Esophagus squamous epithelium (tissue), 5 donors: ENCODE measurements at places on chromosomes 16 and 17.

DNA sequence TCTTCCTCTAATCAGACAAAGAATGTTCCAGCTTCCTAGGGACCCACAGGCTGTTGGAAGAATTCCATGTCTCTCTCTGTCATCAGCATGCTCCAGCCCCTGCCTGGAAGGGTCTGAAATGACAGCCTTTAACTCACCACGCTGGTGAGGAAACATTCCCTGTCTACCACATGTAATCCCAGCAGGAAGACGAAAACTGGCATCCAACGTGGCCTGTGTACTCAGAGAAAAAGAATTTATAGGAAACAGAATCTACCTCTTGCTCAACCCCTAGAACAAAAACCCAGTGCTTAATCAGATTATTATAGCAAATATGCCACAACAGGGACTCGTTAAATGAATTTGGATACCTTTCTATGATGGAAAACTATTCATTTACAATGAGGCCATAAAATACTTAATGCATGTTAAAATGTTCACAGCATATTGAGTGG is 147.3 kb upstream of the FOXF1 start:
- no peak for DNase-seq

DNA sequence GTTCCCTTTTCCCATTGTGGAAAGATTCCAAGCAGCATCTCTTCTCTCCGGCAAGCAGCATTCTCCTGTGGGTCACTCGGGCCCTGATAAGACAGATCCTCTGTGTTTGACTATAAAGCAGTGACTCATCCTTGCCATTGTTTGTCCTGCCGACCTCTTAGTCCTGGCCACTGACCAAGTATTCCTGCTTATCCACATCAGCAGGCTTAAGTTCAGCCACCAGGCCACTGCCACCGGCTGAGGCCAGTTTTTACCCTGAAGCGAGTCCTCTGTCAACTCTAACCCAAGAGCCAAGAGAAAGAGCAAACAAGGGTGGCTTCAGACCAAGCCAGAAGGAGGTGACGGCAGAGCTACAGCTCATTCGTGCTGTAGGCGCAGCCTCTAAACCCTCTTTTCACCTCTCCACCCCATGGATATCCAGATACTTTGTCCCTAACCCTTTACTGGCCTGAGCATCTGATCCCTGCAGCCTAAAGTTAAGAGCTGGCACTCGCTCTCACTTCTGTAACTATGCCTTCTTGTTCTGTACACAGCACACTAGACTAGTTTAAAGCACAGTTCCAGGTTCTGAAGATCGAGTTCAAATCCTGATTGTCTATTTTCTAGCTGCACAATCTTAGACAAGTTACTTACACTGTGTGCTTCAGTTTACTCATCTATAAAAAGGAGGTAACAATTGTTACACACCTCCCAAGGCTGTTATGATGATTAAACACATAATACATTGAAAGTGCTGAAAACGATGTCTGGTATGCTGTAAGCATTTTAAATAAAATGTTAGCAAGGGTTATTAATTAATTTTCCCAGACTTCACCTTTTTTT is 31.0 kb downstream of the SOX9 start:
- no peak for DNase-seq

- no peak for DNase-seq
Measured at GRCh38 chr17:19363460-19364035, 1.0 kb upstream of the B9D1 start.

DNA sequence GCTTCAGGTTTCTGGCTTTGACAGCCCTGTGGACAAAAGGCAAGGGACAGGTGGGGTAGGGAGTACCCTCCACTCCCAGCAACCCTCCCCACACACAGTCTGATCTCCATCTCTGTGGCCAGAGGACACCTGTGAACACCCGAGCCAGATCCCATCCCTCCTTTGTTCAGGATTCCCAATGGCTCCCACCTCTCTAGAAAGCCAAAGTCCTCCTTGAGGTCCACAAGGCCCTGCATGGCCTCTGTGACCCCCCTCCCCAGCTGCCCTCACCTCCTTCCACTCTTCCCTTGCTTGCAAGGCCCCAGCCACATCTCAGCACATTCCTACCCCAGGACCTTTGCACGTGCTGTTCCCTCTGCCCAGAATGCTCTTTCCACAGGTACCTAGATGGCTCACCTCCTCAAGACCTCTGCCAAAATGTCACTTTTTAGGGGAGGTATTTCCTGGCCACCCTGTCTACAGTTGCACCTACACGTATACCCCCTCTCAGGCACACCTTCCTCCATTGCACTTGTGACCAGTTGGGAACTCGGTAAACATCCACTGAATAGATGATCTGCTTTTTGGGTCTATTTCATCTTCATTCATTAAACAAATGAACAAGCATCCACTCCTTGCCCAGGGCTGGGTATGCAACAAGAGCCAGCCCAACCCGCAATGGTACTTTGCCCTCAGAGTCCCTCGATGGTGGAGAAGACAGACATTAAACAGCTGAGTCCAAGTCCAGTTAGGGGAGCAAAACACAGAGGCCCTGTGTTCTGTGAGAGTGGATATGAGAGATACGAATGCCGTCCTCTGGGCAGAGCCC is 107.0 kb downstream of the CRLF3 start:
- no peak for DNase-seq

DNA sequence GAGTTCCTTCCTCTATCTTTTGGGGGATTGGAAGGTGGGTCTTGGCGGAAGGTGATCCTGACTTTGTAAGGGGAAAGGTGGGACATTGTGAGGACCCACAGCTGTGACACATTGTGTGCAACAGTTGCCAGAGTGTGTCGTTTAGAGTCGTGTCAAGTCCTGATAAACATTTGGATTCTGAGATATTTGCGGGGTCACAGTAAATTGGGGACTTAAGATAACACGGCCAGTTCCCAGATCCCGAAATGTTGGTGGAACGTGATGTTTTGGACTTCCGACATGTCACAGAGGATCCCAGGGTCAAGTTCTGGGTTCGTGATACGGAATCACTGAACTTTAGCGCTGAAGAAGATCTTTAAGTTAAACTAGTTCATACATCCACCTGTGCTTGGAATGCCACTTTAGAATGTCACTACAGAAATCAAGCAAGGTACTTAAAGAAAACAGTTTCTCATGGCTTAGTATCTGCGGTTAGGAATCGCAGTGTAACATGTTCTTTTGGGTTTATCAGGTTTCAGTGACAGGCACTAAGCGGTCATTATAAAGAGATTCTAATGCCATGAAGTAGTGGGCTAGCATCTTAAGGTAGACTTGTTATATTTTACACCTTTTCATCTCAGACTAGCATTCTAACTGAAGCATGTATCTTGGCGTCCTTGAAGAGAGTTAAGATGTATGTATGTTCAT is 815 bp downstream of the ATAD5 start:
- no peak for DNase-seq

DNA sequence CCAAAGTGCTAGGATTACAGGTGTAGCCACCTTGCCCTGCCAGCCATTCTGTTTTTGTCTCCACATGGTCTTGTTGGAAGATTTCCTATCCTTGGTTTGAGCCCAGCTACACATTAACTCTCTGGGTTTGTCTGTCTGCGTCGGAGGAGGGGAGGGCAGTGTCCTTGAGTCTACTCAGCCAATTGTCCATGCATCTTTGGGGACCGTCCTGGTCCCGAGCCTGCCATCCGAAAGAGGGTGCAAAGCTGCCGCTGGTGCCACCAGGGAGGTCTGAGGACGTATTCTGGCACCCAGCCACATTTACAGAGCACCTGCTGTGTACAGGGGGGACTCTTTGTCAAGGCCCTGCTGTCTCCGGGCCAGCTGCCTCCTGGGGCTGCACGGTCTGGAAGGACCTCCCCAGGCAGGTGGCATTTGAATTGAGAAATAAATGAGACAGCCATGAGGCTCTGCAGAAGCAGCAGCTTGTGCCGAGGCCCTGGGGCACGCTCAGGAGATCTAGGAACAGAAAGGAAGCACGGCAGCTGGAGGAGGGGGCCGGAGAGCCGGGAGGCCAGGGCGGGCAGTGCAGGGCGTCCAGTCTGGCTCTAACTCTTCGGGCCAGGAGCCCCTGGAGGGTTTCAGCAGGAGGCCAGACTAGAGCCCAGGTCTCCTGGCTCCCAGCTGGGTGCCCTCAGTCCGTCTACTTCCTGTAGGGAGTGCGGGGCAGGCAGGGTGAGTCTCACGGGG is 1.5 kb downstream of the CYBA start:
- DNase-seq: no peak

DNA sequence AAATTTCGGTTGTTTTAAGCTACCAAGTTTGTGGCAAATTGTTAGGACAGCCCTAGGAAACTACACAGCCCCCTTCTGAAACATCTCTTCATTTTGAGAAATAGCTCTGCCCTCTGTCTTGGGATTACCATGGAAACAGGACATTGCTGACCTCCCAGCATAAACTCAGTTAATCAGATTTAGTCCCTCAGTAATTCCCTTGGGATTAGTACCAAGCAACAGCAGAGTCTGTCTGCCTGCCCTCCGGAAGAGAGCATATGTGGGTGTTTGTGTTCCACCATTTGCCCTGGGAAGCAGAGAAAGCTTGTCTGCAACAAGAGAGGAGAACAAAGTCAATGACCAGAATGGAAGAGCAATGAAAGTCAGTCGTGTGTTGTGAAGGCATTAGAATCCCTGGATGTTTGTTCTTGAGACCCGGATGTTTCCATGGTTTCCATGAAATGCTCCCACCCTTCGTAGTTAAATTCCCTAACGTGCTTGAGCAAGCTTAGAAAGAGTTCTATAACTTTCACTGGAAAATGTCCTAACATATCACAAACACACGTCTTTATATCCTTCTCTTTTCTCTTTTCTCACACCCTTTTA is 26.2 kb downstream of the NUDT7 start:
- no peak for DNase-seq

DNA sequence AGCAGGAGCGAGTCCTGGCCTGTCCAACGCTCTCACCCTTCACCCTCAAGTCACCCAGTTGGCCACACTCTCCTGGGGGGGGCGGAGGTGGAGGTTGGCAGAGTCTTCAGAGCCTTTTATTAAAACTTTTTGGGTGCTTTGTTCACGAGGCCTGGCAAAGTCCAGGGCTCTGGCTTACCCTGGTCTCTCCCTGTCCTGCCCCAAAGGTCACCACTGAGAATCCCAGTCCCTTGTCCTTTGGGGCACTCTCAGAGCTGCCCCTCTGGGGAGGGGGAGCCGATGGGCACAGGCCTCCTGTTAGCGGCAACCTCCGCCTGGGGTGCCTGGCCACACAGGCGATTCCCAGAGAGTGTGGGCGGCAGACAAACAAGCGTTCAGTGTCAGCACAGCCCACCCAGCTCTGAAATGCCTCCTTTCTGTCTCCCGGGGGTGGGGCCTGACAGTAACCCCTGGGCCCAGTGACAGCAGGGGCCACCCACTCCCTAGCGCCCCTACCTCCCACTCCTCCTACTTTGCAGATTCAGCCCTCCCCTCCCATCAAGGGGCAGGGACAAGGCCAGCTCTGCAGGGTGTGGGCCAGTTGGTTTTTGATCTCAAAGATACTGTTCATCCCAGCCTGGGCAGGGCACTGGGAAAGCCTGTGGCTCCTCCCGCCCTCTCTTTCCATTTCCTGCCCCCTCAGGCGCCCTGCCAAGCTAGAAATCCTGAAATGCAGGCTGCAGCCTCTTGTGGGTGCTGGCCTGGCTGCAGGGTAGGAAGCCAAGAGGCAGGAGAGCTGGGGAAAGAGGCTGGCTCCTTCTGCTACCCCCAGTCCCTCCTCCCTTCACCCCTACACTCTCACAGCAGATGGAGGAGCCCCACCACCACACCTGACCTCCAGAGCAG is 36.6 kb upstream of the EMP2 start:
- DNase-seq: no peak

GRCh38 chr17:59378675-59379074 is 47.2 kb downstream of the YPEL2 start:
- no peak for DNase-seq

- no peak for DNase-seq
Measured at GRCh38 chr16:68081861-68082628, 3.1 kb upstream of the NFATC3 start.

DNA sequence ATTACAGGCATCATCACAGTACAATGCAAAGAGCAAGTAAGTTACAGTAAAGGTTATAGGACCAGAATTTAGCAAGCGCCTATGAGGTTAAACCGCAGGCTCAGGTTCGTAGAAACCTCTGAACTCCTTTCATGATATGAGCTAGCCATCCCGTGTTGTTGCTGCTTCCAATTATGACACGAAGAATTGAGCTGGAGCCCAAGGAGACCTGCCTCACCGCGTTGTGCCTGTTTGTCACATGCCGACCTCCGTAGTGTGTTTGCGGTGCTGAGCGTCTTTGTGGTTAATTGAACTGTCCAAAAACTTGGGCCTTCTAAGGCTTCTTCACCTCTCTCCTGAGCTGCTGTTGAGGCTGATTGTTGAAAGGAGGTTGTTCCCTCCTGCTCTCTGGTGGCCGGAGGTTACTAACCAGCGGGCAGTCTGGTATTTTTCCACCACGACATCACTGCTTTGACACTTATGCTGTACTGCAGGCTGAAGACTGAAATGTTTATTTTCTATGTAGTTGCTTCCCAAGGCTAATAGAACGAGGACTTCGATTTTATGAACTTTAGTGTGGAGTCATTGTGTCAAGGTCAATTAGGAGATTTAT is 67.5 kb downstream of the SEC14L1 start:
- no peak for DNase-seq

DNA sequence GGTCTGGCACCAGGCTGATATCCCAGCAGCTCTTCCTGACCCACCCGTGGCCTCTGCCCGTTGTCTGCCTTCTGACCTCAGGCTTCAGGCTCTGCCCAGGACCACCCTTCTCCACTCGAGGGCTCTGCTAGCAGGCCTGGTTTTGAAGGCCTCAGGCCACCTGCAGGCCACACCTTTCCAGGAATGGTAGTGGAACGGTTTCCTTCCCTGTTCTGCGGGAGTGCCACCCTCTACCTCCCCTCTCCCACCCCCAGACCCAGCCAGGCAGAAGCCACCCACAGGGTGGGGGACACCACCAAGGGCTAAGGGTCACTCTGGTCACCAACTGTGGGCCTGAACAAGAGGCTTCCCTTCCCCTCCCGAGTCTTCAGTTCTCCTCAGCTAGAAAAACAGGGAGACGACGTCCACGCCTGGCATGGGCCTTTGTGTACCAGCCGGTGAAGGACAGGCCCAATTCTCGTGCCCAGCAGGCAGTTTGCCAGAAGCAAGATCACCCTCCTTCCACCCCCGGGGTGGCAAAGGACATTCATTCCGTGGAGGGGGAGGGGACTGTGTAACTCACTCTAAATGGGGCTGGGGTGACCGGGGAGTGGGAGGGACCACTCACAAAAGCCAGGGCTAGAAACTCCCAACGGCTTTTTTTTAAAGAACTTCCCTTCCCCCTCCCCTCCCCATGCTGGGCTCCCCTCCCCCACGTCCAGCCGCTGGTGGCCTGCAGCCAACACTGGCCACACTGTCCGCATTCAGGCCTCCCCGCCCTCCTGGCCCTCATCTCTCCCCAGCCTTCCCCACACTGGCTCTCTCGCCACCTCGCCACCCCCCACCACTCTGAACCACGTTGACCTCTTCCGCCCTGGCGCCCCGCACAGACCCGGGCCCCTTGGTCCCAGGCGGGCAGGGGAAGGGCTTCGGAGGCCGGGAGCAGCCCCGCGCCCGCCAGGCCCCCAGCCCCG is 7.7 kb downstream of the CBX4 start:
- no peak for DNase-seq

- no peak for DNase-seq
Measured at GRCh38 chr16:56732366-56732765, 2.4 kb downstream of the NUP93 start.

- DNase-seq: no peak
Measured at GRCh38 chr17:73288534-73289302, 23.1 kb downstream of the CDC42EP4 start.
